ENCODE measurements at places on chromosomes 6 and 20.
A peak's percentile ranks its signal among the peaks of the same experiment; 100 is the strongest.

- no peak for DNase-seq
Measured at GRCh38 chr20:32470025-32470861, 112.1 kb downstream of the ASXL1 start.

DNA sequence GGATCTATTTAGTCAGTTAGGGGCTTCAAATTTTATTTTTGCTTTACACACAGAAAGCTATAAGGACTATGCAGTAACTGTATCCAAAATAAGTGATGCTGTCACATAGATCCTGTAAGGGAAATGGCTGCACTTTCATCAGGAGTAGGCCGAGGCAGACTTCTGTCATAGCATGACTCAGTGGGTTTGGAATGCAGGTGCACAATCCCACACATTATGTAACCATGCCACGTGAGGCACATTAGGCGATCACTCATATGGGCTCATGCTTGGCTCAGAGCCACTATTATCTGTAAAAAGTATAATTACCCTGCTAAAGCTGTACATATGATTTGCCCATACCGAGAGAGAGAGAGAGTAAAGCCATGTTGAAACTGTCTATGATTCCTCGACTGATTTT, 1189.4 kb upstream of the EYS start:
- no peak for DNase-seq

- no peak for DNase-seq
Measured at GRCh38 chr6:127162836-127163235, 44.4 kb downstream of the RSPO3 start.

DNA sequence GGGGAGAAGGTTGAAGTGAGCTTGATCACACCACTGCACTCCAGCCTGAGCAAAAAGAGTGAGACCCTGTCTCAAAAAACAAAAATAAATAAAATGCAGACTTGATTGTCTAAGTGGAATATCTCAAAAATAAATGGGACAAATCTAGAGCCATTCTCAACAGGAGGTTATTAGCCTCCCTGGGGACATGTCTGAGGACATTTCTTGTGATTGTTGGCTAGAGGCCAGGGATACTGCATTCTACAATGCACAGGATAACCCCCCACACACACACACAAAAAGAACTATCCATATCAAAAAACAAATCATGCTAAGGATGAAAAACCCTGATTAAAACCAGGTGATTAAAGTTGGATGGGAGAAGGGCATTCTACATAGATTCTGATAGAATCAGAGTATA, 37.5 kb downstream of the FAM217A start:
- no peak for DNase-seq

- DNase-seq = no peak
Measured at GRCh38 chr6:2718334-2719092, 32.2 kb downstream of the MYLK4 start.

- no peak for DNase-seq
Measured at GRCh38 chr6:170005665-170006064, 254.2 kb downstream of the ERMARD start.

DNA sequence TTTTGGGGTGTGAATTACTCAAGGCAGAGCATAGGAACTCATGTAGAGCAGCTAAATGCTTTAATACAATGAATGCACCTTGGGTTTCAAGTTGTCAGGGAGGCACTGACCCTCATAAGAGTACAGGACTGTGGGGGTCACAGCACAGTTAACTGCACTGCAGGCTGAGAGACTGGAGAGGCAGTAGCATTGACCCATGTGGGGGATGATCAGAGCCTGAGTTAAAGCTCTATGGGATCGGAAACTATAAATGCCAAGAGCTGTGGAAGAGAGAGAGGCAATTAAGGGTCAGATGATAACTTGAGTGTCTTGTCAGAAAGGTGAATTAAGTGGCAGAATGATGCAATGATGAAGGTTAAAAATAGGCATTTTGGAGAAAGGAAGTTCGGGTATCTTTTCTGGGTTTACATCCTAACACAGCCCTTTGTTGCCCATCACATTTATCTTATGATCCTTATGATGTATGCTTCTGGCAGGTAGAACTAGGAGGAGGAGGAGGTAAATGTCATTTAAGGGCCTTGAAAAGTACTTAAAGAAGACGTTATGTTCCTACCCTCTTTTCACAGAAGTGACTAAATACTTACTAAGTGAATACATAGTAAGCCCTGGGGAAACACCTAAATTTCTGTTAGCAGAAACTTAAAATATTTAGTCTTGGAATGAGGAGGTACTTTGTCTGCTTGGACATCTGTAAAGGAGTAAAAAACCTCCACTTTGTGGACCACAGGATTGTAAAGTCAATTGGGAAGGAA, 24.2 kb downstream of the LRRC1 start:
- DNase-seq = no peak

GRCh38 chr6:105014448-105014847, 57.5 kb downstream of the LIN28B start:
- DNase-seq = no peak

- DNase-seq = peak; percentile 20
Measured at GRCh38 chr20:48738399-48739304, 89.1 kb downstream of the PREX1 start.

All from stimulated activated CD4-positive, alpha-beta T cell treated with anti-CD3 and anti-CD28 coated beads, Interleukin-15, amount 100 ng/mL, for 1 hour (primary cell).